Bronchial epithelial cell (primary cell): ENCODE measurements at places on chromosomes 3 and 15.

DNA sequence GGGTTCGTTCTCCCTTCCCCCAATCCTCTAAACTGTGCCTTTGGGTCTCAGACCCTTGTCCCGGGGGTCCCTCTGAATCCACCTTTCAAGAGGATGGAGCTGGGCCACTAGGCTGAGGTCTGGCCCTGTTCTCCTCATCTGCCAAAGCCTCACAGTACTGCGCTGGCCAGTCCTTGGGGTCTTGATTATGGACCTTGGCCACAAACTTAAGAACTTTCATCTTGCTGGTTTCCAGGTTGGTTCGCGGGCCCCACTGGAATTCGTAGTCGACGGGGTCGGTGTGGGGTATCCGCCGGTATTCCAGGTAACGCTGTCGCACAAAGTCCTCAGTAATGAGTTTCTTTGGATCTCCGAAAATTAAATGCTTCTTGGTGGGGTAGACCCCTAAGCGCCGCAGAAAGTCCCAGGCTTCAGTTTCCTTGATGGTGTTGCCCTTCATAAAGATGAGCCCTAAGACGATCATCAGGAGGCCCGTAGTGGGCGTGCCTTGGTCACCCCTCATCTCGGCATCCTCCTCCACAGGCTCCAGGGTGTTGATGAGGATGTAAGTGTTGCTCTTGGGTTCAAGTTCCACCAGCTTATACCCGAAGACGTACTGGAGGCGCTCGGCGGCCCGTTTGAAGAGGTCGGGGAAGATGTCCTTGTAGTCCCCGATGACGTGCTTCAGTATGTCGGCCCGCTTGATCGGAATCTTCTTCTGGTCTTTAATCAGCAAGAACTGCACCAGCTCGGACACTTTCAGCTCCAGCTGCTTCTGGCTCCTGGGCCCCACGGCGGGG is 727 bp downstream of the NSMCE3 start:
- peak; percentile 26 for DNase-seq

GRCh38 chr3:183529717-183530116 is 25.8 kb downstream of the KLHL6 start:
- no peak for DNase-seq

DNA sequence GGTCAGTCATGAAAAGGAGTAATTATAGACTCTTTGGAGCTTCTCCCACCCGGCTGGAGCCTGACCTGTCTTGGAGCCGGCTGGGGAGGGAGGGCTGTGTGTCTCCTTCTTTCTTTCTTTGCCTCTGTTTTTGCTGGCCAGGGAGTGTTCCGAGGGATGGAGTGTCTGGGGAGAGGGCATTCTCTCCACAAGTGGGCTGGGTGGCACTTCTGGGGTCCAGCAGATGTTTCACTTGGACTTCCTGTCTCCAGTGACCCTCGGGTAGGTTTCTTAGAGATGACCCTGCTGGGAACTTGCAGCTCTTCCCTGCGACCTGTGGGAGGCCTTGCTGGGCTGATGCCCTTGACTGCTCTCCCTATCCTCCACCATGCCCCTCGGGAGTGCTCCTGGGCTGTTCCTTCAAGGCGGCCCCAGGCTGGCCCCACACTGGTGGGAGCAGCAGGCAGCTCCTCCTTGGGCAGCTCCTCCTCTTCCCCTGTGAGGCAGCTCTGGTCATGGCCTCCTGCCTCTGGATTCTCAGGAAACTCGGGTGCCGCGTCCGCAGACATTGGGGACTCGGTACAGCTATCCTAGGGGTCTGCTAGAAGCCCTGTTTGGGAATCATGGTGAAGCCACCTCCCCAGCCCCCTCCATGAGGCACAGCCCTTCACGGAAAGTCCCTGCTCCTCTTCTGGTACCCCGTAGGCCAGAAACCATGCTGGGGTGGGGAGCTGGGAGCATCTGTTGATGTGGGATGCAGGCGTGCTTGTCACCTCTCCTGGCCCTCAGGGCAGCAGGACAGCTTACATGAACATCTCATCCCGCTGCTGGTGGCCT is 44.9 kb downstream of the APBA2 start:
- DNase-seq, result no peak

DNA sequence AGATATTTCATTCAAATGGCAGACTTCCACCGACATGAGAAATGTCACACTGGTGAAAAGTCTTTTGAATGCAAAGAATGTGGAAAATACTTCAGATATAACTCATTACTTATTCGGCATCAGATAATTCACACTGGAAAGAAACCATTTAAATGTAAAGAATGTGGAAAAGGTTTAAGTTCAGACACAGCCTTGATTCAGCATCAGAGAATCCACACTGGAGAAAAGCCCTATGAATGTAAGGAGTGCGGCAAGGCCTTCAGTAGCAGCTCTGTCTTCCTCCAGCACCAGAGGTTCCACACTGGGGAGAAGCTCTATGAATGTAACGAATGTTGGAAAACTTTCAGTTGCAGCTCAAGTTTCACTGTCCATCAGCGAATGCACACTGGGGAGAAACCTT is 8.6 kb upstream of the ZNF621 start:
- DNase-seq, result no peak

DNA sequence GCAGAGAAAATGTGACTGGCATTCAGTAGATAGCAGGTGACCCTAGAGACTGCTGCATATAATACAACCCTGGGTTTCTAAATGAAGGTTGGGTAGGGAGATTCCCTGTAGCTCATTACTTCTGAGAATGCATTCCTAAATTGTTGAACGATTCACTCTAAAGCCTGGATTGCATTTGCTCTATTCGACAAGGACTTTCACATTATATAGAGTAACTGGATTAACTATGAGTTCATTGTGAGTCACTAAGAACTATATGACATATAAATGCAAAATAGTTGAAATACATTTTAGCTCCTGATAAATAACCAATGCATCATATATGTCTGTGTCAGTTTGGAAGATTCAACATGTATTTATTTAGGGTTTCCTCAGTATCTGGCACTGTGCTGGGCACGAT is 294.7 kb upstream of the CCDC54 start:
- peak; percentile 54 for DNase-seq

DNA sequence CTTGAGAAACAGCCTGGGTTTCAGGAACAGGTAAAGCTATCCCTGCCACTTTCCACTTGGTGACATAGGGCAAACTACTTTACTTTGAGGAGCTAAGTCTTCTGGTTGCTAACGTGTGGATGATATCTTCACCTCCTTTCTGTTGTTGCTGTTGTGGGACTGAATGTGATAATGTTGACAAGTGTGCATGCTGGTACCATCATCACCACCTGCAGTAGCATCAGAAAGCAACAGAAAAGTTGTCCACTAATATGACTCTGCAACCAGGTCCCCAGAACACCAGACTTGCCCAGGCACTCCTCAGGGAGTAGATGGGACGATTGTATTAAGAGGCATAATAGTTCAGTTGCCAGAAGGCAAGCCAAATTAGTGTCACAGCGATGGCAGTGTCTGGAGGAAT is 203.2 kb upstream of the MCTP2 start:
- DNase-seq, result no peak

DNA sequence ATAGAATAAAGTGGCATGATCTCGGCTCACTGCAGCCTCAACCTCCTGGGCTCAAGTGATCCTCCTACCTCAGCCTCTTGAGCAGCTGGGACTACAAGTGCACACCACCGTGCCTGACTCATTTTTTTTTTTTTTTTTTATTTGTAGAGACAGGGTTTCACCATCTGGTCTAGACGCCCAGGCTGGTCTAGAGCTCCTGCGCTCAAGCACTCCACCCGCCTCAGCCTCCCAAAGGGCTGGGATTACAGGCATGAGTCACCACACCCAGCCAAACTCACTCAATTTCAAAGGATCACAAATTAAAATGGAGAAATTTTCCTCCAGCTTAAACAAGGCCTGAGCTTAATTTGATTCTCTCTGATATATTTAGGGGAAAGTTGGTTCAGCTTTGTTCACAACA is 27.3 kb upstream of the NMB start:
- DNase-seq, result peak; percentile 90

GRCh38 chr3:77362936-77363335 is 323.0 kb downstream of the ROBO2 start:
- peak; percentile 33 for DNase-seq

GRCh38 chr15:35583863-35584528 is 38.0 kb upstream of the DPH6 start:
- DNase-seq, result no peak

DNA sequence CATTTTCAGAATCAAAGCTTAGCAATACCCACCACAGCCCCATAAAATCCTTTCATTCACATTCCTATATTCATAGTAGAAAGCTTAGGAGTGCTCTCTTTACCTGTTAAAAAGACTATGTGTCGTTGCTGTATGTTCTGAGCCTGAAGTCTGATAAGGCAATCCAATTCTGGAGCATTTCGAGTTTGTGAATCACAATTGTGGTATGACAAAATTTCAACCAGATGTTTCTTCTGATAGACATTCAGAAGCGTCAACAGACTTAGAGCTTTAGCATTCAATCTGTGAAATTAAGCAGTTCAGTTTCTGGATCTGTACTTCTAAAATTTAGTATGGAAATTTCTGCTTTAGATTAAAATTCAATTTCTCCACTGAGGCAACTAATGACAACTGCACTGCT is 58.3 kb downstream of the TASOR start:
- no peak for DNase-seq
